CD14-positive monocyte (primary cell): ENCODE measurements at places on chromosomes 5 and 9.
A peak's percentile ranks its signal among the peaks of the same experiment; 100 is the strongest.

DNA sequence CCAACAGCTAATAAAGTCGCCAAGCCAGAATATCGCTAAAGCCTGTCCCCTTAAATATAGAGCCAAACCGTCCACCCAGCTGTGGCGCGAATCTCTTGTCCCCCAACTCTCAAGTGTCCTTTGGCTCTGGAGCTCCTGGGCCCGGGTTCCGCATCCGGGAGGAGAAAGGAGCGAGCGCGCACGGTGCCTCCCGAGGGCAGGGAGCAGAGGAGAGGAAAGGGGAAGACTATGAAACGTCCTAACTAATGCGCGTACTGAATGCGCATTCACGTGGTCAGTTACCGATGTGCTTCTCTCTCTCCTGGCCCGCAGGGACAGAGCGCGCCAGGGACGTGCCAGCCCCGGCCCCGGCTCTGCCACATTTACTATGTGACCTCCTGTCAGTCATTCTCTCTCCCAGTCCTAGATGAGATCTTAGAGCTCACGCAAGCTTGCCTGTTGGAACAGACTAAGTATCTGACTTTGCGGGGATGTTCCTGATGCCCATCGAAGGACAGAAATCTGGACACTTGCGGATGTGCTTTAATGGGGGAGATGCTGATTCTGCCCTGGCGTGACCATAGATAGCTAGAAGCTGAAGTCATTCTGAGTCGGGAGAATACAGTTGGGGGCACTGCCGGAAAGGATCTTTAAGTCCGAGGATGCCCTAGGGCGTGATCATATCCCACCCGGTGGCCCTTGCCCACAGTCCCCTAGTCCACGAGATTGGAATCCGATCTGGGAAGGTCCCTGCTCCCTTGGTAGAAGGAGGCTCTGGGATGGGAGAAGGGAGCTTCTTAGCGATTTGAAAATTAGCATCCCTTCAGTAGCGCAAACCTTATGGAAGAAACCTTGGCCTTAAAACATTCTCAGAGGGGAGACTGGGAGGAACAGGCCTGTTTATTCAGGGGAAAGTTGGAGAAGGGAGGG is 5.7 kb upstream of the EBF1 start:
- peak; percentile 28 for DNase-seq

GRCh38 chr9:101582553-101582952 is 12.2 kb downstream of the PPP3R2 start:
- DNase-seq: peak; percentile 9

GRCh38 chr5:21236971-21237427 is 1249.0 kb upstream of the CDH18 start:
- no peak for DNase-seq

DNA sequence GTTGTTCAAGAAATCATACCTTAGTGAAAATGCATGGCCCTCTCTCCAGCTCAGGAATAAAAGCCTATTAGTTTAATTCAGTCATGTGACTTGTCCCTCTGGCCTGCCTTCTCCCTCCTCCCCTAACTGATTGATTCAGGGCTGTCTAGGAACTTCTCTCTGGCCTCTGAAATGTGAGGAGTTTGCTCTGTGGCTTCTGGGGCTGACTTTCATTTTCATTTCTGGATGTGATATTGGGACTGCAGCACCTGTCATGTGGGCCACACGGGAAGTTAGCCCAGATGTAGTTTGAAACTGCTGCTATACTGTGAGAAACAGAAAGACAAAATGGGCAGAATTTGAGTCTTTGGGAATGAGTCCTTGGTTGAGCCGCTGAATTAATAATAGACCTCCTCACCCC is 44.8 kb downstream of the PARP8 start:
- peak; percentile 62 for DNase-seq

- peak; percentile 81 for DNase-seq
Observed at GRCh38 chr5:10489810-10490426, 48.2 kb downstream of the ROPN1L start.

DNA sequence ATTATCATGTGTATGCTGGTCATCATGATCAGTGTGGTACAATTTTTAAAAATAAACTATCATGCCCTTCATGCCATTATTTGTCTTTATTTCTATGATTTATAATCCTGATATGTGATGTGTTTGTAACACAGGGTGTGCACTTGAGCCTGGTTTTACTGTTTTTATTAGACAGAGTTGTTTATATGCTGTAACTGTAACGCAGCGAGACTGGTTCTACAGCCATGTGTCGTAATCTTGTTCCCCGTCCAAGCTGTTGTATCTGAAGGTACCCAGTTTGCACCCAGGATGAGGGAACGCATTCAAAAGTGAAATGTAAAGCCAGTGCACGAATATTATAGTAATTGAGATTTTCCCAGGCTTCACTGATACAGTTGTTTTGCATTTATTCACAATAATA is 28.2 kb downstream of the SNX18 start:
- no peak for DNase-seq

- no peak for DNase-seq
Observed at GRCh38 chr5:81907012-81907635, 64.7 kb upstream of the ATG10 start.

- peak; percentile 27 for DNase-seq
Observed at GRCh38 chr5:68464424-68464823, 248.9 kb downstream of the PIK3R1 start.

GRCh38 chr5:111656580-111656979 is 100.4 kb downstream of the NREP start:
- no peak for DNase-seq

DNA sequence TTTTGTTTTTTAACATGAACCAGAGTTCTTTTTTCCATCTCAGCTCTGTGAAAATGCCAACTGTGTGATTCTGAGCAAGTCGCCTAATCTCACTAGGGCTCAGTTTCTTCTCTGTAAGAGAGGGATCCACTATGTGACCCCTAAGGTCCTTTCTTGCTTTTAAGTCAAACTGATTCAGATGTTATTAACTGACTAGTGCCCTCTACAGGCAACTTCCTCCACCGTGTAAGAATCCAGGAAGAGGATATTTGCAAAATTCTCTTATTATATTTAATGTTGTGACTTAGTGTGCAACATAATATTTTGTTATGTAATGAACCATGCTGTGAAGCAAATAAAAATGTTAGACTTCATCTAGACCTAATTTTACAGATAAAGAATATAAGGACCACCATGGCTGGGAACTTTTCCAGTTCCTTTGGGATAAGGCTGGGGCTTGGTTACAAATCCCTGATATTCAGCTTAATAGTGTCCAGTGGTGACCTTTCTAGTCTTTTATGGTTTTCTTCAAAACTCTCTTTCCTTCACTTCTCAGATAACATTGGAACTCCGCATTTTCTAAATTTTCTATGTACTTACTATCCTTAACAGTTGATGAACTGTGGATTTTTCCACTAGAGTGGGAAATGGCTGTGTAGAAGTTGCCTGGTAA is 244.7 kb downstream of the PIK3R1 start:
- DNase-seq: peak; percentile 75

DNA sequence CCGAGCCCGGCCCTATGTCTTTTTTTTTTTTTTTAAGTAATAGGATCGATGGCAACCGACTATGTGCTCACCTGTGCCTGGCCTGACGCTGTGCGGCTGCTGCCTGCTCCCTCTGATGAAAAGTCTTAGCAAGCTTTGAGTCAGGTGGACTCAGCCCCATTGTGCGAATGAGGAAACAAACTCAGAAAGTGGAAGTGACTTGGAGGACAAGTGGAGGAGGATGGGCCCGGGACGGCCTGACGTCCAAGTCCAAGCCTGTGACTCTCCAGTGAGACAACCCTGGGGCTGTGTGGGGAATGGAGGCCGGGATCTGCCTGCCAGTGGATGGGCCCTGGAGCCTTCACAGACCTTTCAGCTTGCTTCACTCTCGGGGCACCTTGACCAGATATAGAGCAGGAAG is 57.9 kb downstream of the EXD3 start:
- DNase-seq: no peak

DNA sequence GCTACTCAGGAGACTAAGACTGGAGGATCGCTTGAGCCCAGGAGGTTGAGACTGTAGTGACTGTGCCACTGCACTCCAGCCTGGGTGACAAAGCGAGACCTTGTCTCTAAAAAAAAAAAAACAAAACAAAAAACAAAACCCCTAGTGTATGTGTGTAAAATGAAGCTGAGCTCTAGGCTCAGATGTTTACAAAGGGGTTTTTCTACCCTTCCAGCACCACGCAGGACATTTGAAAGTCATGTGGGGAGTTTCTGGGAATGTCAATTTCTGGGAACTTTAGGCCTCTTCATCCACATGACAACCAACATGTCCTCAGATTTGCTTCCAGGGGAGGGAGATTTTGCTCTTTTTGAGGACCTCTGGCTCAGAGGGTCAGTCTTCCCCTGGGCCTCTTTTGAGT is 42.4 kb upstream of the AIF1L start:
- DNase-seq: no peak

- DNase-seq: no peak
Observed at GRCh38 chr5:169832845-169833244, 147.4 kb downstream of the INSYN2B start.
